ENCODE measurements at places on chromosomes 6 and 20.
A peak's percentile ranks its signal among the peaks of the same experiment; 100 is the strongest.

- no peak for DNase-seq
Measured at GRCh38 chr6:35218021-35218420, 4.3 kb downstream of the SCUBE3 start.

GRCh38 chr20:52621401-52621800, 350.8 kb upstream of the TSHZ2 start:
- DNase-seq = no peak

- no peak for DNase-seq
Measured at GRCh38 chr6:91926361-91926760, 1339.5 kb upstream of the MAP3K7 start.

DNA sequence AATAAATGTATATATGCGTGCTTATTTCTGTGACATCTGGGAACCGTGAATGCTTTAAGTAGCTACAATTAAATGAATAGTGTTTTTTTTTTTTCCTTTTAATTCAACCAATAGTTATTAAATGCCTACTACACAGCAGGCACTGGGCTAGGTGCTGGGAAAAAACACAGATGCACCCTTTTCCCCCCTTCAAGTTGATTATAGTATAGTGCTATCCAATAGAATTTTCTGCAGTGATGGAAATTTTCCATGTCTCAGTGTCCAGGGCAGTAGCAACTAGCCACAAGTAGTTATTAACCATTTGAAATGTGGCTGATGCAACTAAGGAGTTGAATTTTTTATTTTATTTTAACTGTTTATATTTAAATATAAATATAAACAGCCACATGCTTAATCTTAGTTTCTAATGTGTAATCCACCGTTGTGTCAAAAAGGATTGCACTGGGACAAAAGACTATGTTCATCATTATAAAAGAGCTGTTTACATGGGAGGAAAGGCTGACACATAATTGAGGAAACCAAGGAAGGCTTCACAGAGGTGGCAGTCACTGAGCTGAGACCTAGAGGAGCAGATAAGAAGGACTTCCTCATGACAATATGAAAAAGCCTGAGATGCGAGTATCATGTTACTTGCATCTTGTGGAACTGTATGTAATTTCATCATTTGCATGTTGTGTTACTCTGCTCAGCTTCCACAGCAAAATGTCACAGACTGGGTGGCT, 261.2 kb upstream of the PLCB4 start:
- no peak for DNase-seq

GRCh38 chr6:25257686-25258348, 21.4 kb upstream of the CARMIL1 start:
- no peak for DNase-seq

GRCh38 chr6:37205175-37205996, 35.4 kb downstream of the PIM1 start:
- no peak for DNase-seq

DNA sequence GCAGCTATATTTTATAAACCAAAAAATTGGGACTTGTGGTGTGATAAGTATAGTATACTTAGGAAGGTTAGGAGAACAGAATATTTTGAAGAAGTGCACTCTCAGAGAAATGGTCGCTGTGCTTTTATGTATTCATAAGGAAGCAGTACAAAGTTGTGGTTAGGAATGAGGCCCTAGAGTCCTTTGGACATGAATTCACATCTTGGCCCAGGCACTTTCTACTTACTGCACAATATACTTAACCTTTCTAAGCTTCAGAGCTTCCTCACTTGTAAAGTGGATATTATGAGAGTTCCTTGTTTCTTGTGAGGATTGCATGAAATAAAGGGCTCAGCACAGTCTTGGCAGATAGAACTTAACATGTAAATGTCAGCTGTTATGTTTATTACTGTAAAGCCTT, 21.0 kb upstream of the SERINC3 start:
- DNase-seq = no peak

- no peak for DNase-seq
Measured at GRCh38 chr6:36622901-36623546, 28.9 kb downstream of the SRSF3 start.

DNA sequence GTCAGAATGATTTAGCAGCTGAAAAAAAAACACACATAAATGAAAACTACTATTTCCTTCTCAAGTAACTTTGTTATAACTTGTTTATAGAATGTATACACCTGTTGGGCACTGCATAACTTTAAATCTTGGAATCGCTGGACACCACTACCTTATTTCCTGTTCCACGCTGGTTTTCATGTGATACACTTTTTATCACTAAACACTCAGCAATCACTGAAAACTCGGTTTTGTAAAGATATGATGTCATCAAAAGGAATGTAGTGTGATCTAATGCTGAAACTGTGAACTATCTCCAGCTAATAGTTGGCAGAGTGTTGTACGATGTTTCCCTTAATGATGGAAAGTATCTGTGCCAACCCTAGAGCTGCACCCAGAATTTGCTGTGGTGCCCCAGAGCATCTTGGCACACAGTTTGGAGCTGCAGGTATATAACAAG, 127.9 kb downstream of the BACH2 start:
- DNase-seq = no peak

- no peak for DNase-seq
Measured at GRCh38 chr20:13857304-13857703, 72.5 kb downstream of the NDUFAF5 start.

- no peak for DNase-seq
Measured at GRCh38 chr20:3227506-3227905, 11.5 kb downstream of the SLC4A11 start.

DNA sequence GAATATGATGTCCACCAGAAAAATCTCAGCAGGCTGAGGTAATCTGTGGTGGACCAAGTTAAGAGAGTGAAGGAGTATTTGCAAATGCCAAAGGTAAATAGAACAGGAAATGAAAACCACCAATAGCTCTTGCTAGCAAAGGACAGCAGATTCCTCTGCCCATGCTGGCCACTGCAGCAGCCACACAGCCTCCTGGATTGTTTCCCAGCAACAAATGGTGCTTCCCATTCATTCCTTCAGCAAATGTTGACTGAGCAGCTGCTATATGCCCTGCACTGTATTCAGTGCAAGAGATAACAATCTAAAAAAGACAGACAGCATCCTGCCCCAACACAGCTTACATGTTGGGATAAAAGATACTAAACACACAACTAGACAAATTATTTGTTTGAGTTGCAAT, 11.0 kb downstream of the ROS1 start:
- no peak for DNase-seq

- DNase-seq = no peak
Measured at GRCh38 chr6:4732691-4733315, 43.4 kb upstream of the CDYL start.

GRCh38 chr6:146819596-146820320, 221.0 kb downstream of the ADGB start:
- no peak for DNase-seq

DNA sequence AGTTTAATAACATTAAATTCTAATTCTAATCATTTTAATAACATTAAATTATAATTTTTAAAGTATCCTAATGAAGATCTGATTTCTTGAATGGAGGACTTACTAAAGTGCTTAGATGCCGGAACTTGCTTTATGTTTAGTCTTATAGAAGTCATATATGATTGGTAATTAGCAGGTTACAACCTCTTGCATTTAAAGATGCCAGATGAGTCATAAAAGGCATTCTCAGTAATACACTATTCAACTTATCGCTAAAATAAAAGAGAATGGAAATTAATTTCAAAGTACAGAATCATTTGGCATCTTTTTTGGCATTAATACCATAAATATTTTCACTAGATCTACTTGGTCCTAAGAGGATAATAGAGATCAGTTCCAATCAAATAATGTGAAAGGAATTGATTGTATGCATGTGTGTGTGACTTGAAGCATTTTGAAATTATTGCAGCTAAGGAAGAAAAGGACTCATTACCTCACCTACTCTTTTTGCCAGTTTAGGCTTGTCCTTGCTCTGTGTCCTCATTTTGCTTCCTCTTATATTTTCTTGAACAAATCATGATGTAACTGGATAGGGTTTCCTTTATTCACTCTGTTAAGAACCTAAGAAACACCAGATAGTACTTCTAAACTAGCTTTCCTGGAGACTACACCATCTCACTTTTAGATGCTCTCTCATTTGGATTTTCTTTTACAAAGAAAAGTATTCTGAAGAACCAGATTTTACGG, 2.7 kb downstream of the COL21A1 start:
- no peak for DNase-seq

DNA sequence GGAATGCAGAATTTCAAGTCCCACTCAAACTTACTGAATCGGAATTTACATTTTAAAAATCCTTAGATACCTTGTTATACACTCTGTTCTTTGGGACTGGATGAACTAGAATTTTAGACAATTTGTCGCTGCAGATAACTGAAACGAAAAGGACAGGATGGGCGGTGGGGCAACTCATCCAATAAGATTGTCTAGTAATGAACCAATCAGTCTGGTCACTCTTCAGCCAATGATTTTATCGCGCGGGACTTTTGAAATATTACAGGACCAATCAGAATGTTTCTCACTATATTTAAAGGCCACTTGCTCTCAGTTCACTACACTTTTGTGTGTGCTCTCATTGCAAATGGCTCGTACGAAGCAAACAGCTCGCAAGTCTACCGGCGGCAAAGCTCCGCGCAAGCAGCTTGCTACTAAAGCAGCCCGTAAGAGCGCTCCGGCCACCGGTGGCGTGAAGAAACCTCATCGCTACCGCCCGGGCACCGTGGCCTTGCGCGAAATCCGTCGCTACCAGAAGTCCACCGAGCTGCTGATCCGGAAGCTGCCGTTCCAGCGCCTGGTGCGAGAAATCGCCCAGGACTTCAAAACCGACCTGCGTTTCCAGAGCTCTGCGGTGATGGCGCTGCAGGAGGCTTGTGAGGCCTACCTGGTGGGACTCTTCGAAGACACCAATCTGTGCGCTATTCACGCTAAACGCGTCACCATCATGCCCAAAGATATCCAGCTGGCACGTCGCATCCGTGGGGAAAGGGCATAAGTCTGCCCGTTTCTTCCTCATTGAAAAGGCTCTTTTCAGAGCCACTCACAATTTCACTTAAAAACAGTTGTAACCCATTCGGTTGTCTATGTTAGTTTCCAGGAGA, 41.9 kb upstream of the HFE start:
- DNase-seq = peak; percentile 97

GRCh38 chr6:51268666-51269065, 450.0 kb downstream of the TFAP2B start:
- DNase-seq = no peak

- DNase-seq = no peak
Measured at GRCh38 chr6:116579143-116579542, 7.8 kb downstream of the RWDD1 start.

DNA sequence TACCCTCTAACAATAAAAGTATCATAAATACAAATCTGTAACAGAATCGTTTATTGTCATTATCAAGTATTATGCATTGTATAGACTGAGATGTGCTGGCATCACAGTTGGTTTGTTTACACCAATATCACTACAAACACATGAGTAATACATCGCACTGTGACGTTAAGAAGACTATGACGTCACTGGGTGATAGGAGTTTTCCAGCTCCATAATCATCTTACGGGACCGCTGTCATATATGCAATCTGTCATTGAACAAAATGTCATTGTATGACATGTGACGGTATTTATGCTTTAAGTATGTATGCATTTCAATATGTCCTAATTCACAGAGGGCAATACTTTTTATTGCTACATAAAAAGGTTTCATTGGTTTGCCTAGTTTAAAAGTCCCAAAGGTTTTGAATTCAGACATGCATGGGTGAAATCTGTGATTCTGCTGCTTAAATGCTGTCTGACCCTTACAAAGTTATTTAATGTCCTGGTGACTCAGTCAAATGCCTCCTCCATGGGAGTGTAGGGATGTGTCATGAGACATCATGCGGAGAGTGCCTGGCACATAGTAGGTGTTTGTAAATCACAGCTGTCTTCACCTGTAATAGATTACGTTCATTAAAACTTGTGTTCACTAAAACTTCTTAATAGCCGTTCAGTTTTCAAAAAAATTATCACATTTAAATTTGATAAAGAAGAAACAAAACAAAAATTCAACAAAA, 160.7 kb upstream of the PDE10A start:
- no peak for DNase-seq

DNA sequence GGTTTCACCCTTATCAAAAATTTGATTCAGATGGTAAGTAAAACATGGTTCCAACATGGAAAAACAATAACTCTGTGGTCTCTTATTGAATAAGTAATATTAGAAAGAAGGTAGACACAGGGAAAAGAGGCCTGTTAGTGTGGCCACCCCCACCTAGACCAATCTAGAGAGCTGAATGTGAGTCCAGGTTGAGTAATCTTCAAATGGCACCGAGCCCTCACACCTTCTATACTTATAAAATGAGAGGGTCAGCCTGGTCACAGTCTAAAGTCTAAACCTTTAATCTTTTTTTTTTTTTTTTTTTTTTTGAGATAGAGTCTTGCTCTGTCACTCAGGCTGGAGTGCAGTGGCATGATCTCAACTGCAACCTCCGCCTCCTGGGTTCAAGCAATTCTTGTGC, 6.9 kb downstream of the FAM184A start:
- DNase-seq = no peak

DNA sequence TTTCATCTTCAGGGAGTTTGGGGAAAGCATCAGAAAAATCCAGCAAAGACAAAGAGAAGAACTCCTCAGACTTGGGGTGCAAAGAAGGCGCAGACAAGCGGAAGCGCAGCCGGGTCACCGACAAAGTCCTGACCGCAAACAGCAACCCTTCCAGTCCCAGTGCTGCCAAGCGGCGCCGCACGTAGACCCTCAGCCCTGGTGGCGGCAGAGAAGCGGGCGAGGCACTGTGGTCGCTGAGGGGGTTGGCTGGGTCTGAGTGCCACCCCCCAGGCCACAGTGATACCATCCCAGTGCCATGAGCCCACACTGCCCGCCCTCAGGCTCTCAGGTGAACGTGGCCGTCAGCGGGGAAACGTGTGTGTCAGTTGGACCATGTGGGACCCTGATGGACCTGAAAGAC, 3.2 kb downstream of the MRGBP start:
- no peak for DNase-seq

DNA sequence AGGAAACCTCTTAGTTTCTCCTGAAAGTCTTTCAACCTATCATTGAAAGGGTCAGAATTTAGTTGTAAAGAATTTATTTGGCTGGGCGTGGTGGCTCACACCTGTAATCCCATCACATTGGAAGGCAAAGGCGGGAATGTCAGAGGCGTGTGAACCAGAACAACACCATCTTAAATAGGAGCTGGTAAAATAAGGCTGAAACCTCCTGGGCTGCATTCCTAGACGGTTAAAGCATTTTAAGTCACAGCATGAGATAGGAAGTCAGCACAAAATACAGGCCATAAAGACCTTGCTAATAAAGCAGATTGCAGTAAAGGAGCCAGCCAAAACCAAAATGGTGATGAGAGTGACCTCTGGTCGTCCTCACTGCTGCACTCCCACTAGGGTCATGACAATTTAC, 29.6 kb downstream of the OR2B2 start:
- DNase-seq = no peak

GRCh38 chr20:11676630-11677287, 240.9 kb upstream of the BTBD3 start:
- no peak for DNase-seq
